ENCODE measurements at places on chromosomes 4 and X.

DNA sequence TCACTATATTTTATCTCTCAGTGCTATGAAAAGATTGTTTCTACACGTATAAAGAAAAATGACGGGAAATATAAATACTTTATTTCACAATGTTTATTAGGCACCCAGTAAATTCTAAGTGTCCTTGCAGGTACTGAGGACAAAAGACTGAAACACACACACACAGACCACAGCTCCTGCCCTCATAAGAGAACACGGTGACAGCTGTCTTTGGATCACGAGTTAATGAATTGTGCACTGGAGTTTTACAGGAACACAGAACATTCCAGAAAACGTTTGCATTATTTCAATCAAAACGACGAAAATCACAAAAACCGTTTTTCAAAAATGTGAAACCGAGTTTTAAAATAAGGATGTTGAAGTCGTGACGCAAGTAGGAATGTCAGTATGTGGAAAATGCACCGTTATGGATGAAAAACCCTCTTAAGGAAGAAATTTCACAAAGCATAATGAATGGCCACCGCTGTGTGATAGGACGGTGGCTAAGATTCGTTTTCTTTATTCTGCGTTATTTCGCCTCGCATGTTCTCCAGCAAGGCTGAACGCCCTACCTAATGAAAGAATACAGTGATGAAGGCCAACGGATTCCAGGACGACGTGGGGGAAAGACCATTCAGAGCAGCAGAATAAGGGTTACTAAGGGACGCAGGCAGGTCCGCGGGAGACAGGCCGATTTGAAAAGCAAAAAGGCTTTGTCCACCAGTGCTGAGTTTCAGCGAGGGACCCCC lies 24.2 kb downstream of the FAM156A start:
- peak; percentile 28 for DNase-seq

DNA sequence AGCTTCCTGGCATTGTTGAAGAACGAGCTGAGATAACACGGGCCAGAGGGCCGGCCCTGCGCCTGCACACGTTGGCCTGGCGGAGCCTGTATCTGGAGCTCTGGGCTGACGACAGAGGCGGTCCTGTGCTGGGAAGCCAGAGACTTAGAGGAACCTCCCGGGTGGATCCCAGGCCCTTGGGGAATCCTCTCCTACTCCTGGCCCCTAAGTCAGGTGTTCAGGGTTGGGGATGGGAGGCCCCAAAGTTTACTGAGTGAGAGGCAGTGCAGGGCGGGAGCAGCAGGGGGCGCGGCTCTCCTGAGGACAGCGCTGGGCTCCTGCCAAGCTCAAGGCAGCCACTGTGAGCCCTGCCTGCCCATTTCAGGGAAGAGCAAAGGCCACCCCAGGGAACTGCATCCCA lies 2.5 kb upstream of the HTRA3 start:
- DNase-seq: peak; percentile 89

GRCh38 chr4:43835869-43836268 lies 612.7 kb downstream of the KCTD8 start:
- peak; percentile 29 for DNase-seq

- DNase-seq: no peak
Observed at GRCh38 chr4:4781936-4782707, 77.3 kb upstream of the MSX1 start.

- no peak for DNase-seq
Observed at GRCh38 chr4:173626277-173626676, 96.2 kb upstream of the HAND2 start.

- DNase-seq: no peak
Observed at GRCh38 chr4:63904201-63904600, 505.0 kb downstream of the TECRL start.

GRCh38 chr4:26325191-26325590 lies 4.4 kb downstream of the RBPJ start:
- peak; percentile 66 for DNase-seq

DNA sequence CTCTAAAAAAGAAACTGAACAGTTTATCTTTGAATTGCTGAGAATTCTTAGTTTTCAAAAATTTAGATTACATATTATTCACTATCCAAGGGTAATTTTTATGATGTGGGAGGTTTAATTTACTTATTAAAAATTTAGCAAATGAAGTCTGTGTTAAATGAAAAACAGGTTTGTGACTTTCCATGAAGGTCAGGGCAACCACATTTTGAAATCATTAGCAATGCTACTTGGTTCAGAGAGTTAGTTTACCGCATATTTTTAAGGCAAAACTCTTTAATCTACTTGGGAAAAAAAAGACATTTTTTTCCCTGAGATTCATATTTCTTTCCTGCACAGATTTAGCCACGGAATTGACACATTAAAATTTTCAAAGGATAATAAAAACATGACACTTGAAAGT lies 37.3 kb upstream of the PRSS12 start:
- no peak for DNase-seq

DNA sequence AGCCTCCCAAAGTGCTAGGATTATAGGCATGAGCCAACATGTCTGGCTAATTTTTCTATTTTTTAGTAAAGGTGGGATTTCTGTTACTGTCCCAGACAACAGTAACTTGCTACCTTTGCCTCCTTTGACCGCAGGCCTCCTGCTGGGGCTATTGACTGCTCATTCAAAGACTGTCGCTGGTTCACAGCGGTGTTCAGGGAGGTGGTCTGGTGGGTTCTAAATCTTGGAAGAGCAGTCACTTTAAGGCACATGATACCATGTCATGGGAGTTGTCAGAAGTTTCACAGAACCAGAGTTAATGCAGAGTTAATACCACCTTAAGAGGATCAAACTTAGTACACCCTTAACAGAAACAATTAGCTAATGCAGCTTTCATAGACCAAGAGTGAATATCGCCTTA lies 3.8 kb downstream of the ASMT start:
- DNase-seq: no peak
